ENCODE measurements at places on chromosomes 11 and 22. TPM values are rescaled to one million over a fixed set of nuclear protein-coding genes. Genes with fewer than 3 reads are reported as not detected.

- DNase-seq, result no peak
Observed at GRCh38 chr11:106395716-106396349, 318.4 kb downstream of the AASDHPPT start.

GRCh38 chr11:19089421-19089820, 27.5 kb upstream of the ZDHHC13 start:
- DNase-seq, result no peak

COA4 gene
- polyA plus RNA-seq, result 57.0 TPM

B4GALNT4 gene
- not detected for polyA plus RNA-seq

GRCh38 chr11:11836676-11837231, 5.0 kb upstream of the USP47 start:
- no peak for DNase-seq

DNA sequence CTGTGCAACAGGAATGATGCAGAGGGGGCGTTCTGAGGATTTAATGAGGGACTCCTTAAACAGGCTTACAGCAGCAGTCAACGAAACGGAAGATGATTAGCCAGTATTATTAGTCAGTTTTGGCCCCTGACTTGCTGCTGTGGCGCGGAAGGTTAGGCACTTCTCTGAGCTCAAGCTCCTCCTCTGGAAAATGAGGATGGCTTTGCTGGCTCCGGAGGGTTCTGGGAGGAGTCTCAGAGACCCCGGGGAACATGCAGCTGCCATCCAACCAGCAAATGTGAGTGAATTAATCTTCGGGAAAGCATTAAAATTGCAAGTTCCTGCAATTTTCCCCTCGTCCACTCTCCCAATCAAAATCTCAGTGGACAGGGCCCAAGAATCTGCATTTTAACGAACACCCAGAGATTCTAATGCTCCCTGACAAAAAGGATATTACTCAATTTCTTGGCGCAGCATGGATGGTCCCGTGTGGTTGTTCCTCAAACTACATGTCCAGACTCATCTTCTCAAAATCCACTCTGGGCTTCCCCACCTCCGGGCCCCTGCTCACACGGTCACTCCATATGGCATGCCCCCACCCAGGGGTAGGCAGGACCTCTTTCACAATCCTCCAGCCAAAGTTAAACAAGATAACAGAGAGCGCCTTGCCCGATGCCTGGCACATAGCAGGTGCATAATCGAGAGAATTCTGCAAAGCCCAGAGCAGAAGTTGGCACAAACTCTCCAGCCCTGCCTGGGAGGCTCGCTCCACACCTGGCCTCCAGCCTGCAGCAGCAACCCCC, 6.4 kb downstream of the ELFN2 start:
- no peak for DNase-seq

GRCh38 chr11:61763930-61764605, 11.6 kb downstream of the MYRF start:
- DNase-seq, result no peak

GRCh38 chr11:34794696-34795095, 121.5 kb downstream of the APIP start:
- no peak for DNase-seq

DNA sequence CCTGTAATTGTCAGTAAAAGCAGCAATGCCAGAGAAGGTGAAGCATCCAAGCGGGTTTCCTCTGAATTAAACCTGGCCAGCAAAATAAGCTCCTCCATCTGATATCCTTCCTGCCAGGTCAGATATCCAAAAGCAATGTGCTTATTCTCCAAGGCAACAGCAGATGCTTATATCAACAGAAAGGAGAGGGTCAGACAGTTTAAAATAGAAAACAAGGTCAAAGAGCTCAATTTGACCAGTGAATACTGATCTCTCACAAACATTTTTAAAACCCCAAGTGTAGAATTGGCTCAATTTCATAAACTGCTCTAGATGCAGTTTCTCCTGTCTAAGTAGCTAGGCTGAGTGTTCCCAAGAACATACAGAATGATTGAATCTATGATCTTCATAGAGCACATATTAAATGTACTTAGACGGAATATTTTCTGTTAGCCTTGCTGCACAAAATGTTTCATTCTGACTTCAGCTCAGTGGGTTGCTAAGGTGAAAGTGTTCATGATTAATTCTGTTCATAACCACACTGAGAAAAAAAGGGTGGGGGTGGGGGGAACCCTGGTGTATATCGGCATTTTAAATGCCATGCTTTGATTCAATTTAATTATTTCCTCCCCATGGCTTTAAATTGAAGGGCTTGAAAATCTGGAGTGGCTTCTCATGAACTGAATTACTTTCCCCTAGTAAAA, 174.2 kb upstream of the ARHGAP20 start:
- no peak for DNase-seq

DNA sequence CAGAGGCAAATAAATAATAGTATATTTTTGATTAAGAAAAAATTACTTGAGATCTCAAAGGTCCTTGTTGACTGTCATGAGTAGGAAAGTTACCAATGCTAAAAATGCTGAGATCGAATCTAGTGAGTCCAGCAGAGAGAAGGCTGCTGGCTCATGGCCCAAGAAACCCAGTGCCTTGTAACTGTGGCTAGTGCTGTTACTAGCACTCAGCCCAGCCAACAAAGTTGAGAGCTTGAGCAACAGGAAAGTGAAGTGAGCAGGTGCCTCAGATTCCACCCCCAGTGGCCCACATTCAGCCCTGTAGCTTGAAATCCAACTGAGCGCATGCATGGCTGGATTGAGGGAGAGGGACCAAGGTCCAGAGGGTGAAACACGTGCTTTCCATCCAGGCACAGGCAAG, 398.2 kb downstream of the SHANK2 start:
- no peak for DNase-seq

- no peak for DNase-seq
Observed at GRCh38 chr11:67045314-67045713, 11.3 kb upstream of the RHOD start.

LZTR1 gene
- polyA plus RNA-seq, result 8.1 TPM

GRCh38 chr11:119991669-119992068, 146.2 kb downstream of the TRIM29 start:
- DNase-seq, result no peak

SCUBE2 gene
- not detected for polyA plus RNA-seq

DNA sequence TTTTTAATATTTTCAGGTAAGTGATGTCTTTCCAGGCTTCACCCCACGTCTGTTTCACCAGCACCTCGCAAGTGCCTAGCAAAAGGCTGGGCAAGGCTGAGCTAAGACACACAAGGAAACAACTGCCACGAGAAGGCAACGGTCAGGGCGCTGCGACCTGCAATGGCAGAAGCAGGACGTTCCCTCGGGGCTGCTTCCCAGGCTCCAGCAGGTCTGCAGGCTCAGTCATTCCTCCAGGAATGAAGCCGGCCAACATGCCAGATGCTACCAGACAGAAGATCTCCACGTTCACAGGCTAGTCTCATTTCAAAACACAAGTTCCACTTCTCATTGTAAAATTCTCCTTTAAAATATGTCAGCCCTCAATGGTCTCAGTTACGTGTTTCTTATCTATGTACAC, 45.5 kb downstream of the CELSR1 start:
- DNase-seq, result no peak

GRCh38 chr11:77127235-77127911, 673 bp upstream of the MYO7A start:
- DNase-seq, result peak; percentile 58

DNA sequence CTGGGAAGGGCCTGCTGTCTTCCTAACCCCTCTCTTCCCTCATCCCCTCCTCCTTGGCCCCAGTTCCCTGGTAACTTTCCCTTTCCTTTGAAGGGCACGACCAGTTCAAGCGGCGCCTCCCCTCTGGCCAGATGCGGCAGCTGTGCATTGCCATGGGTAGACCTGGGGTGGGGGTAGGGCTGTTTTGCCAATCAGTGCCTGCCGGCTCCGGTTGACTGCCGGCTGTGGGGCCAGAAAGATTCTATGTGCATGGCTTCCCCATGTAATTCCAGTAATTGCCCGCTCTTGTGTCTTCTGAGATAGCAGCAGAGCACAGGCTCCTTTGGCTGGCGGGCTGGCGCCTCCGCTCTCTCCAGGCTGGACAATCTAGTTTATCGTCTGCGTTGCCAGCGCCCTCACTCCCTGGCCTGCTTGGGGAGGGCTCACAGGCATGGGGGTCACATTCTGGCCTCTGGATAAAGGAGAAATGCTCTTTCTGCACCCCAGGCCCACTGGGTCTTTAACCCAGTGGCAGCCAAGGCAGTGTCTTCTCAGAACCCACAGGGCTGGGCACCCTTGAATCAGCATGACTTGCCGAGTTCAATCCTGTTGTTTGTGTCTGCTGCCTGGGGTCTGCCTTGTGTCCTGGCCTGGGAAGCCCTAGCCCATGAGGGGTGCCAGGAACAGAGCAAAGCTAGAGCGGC, 9.4 kb downstream of the SIDT2 start:
- DNase-seq, result no peak

ASPHD2 gene
- polyA plus RNA-seq, result 1.8 TPM

GRCh38 chr22:27918341-27919221, 475 bp downstream of the PITPNB start:
- DNase-seq, result peak; percentile 46

AQP11 gene
- polyA plus RNA-seq, result 0.78 TPM

DNA sequence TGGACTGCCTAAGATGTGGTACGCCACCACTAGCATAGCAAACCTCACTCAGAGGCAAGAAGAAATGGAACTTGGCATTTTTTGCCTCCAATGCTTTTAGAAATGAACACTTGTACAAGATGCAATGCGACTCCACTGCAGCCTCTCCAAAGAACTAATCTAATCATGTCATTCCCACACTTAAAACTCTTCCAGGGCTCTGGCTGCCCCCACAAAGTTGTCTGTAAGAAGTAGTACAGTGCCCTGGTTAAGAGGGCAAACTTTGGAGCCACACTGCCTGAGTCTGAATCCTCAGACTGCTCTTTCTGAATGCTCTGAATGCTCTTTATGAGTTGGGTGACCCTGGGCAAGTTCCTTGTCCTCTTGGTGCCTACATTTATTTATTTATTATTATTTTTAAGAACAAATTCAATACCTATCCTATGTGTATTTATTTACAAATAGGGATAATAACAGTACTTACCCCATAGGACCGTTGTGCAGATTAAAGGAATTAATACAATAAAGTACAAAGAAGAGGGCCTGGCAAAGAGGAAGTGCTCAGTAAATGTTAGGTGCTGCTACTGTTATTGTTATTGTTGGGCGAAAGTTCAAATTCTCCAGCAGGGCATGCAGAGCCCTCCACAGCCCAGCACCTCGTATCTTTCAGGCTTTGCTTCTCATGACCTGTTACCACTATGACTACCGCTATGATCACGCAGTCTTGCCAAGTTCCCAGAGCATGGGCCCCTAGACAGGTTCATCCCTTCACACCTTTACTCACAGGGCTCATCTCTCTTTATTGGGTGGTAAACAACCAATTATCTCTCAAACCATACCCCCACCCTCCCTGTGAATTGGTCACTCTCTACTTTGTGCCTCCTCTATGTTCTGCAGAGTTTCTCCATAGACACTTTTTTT, 59.3 kb downstream of the RAB30 start:
- no peak for DNase-seq

SPON1 gene
- polyA plus RNA-seq, result 1.1 TPM

PRG3 gene
- not detected for polyA plus RNA-seq

DNA sequence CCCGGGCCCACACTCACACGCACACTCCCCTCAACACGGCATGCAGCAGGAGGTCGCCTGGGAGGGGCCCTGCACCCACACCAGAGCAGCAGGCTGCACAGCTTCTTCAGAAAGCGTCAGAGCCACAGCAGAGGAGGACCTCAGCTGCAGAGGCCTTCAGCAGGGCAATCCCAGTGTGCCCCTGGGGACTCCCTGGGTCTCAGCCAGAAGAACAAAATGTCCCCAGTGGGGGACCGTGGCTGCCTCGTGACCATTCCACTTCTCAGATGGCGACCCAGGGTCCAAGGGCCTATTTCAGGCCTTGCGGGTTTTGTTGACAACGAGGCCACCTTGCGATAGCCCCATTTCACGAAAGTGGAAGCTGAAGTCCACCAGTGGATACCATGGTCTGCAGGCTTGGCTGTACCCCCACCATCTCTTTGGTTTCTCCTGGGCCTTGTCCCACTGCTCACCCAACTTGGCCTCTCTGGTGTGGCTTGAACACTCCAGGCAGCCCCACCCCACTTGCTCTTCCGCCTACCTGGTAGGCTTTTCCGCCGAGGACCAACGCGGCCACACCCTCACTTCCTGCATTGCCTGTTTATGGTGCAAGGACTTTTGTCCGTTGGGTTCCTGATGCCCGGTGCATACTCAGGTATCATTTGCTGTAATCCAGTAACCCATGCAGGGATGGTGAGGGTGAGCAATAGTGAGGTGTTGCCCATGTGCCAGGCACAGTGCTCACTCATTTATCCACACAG, 38.1 kb downstream of the MB start:
- no peak for DNase-seq

CARD10 gene
- polyA plus RNA-seq, result 0.13 TPM

- no peak for DNase-seq
Observed at GRCh38 chr11:110772863-110773262, 60.6 kb upstream of the ARHGAP20 start.

OR52E5 gene
- not detected for polyA plus RNA-seq

GRCh38 chr11:116082256-116082655, 578.0 kb upstream of the CADM1 start:
- no peak for DNase-seq

GRCh38 chr11:110207123-110207522, 89.3 kb downstream of the RDX start:
- no peak for DNase-seq

DNA sequence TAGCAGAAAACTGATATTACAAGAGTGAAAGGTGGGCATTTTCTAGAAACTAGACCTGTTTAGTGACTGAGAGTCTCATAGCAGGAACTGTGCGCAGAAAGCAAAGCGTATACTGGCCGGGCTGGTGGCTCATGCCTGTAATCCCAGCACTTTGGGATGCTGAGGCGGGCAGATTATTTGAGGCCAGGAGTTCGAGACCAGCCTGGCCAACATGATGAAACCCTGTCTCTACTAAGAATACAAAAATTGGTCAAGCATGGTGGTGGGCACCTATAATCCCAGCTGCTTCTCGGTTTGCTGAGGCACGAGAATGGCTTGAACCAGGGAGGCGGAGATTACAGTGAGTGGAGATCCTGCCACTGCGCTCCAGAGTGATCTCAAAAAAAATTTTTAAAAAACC, 1.8 kb upstream of the NUP98 start:
- DNase-seq, result no peak

- no peak for DNase-seq
Observed at GRCh38 chr11:132874638-132875037, 657.7 kb downstream of the OPCML start.

BIK gene
- polyA plus RNA-seq, result 0.45 TPM

- no peak for DNase-seq
Observed at GRCh38 chr11:127345819-127346459, 345.4 kb upstream of the KIRREL3 start.

GLYATL1 gene
- not detected for polyA plus RNA-seq

GRCh38 chr11:11572386-11572785, 49.4 kb downstream of the GALNT18 start:
- DNase-seq, result no peak

GRCh38 chr11:47913529-47914244, 65.5 kb upstream of the NUP160 start:
- no peak for DNase-seq

GRCh38 chr22:36328635-36329253, 59.0 kb downstream of the MYH9 start:
- peak; percentile 54 for DNase-seq

DNA sequence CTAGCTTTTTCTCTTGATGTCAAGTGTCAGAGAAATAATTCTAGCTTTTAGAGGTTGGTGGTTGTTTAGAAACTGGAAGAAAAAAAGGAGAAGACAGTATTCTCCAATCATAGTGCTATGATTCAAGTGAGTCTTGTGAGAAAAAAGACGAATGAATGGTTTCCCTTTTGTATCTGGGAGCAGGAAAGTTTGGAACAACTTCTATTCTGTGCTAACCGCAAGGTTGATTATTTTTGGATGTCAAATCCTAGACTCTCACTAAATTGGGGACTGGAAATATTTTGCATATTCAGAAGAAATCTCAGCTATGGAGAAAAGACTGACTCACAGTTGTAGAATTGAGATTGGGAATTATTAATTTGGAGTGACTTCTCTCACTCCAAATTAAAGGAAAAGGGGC, 69.2 kb downstream of the SYT13 start:
- DNase-seq, result no peak

C22orf42 gene
- polyA plus RNA-seq, result not detected

Data from immature natural killer cell (primary cell).